Activated T-cell treated with anti-CD3 and anti-CD28 coated beads, Interleukin-2, amount 50 U/mL, for 72 hours (primary cell): ENCODE measurements at places on chromosomes 7 and 10.

GRCh38 chr7:95545007-95545615 lies 51.2 kb downstream of the PDK4 start:
- peaks cover 22% of the 10 kb centered on the region for H3K27me3 ChIP-seq
- no peak for DNase-seq
- no peak overlapping the region for H3K27ac ChIP-seq

GRCh38 chr10:4088354-4089066 lies 303.5 kb upstream of the KLF6 start:
- peaks cover 8% of the 10 kb centered on the region for H3K27me3 ChIP-seq
- H3K4me3 ChIP-seq = no peak overlapping the region
- no peaks in the 10 kb centered on the region for H3K36me3 ChIP-seq
- H3K27ac ChIP-seq = no peak overlapping the region

DNA sequence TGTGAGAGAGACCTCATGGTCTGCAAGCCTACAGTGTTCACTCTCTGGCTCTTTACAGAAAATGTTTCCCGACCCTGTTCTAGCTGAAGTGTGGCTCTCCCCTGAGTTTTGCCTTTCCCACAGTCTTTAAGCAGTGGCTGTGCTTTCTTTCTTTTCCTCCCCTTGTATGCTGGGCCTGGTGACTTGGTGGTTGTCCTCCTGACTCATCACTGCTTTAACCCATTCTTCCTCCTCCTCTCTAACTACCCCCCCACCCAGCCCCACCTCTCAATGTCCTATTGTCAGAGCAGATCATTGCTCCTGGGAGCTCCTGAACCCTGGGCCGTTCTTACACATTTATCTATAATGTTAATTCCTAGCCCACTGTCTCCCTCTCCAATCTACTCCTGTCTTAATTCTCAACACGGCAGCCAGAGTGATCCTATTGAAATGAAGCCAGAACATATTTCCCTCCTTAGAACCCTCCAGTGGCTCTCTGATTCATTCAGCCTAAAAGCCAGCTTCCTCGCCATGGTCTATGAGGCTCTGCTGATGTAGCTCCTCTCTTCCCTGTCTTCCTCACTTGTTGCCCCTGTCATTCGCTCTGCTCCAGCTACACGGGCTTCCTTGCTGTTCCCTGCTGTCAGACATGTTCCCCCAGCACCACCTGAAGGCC lies 55.0 kb downstream of the DENND11 start:
- H3K36me3 ChIP-seq = no peaks in the 10 kb centered on the region
- H3K27ac ChIP-seq = no peak overlapping the region
- H3K27me3 ChIP-seq = no peaks in the 10 kb centered on the region

- no peaks in the 10 kb centered on the region for H3K27me3 ChIP-seq
- H3K4me1 ChIP-seq = no peaks in the 10 kb centered on the region
- H3K4me3 ChIP-seq = no peak overlapping the region
These were observed 240.1 kb downstream of the TRIL start for GRCh38 chr7:28718055-28718481.

- no peak overlapping the region for H3K27ac ChIP-seq
- DNase-seq = no peak
- H3K27me3 ChIP-seq = no peaks in the 10 kb centered on the region
- no peaks in the 10 kb centered on the region for H3K36me3 ChIP-seq
These were observed 527.5 kb downstream of the GPAM start for GRCh38 chr10:111656066-111656465.
